Mammary microvascular endothelial cell (primary cell): ENCODE measurements at places on chromosomes 2 and 18. TPM values are rescaled to one million over a fixed set of nuclear protein-coding genes. Genes with fewer than 3 reads are reported as not detected.

The GPR17 gene
- not detected in 2 replicates for total RNA-seq

The CHRND gene
- total RNA-seq: not detected in 2 replicates

The TCF23 gene
- not detected in 2 replicates for total RNA-seq

The ACMSD gene
- not detected in 2 replicates for total RNA-seq

The SOX11 gene
- total RNA-seq: not detected in 2 replicates

The SP3 gene
- 37.6 and 49.8 TPM in 2 replicates for total RNA-seq

The REG3G gene
- not detected in 2 replicates for total RNA-seq

The LYPD1 gene
- total RNA-seq: 24.4 and 26.4 TPM in 2 replicates

The STRN gene
- total RNA-seq: 12.6 and 14.3 TPM in 2 replicates
